ENCODE measurements at places on chromosomes 6 and 20.

DNA sequence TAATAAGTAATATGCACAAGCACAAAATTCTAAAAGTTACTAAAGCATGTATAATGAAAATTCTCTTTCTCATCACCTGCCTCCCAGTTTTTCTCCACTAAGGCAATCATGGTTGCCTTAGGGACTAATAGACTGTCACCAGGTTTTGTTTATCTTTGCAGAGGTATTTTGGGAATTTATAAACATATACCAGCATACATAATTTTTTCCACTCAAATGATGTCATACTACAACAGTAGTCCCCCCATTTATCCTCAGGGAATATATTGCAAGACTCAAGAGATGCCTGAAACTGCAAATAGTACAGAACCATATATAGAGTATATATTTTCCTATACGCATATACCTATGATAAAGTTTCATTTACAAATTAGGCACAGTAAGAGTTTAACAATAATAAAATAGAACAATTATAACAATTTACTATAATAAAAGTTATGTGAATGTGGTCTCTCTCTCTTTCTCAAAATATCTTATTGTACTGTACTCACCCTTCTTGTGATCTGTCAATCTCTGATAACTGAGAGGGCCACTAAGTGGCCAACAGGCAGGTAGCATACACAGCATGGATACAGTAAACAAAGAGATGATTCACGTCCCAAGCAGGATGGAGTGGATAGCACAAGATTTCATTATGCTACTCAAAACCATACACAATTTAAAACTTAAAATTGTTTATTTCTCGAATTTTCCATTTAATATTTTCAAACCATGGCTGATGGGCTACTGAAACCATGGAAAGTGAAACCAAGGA lies 19.7 kb downstream of the RBL1 start:
- DNase-seq: no peak

DNA sequence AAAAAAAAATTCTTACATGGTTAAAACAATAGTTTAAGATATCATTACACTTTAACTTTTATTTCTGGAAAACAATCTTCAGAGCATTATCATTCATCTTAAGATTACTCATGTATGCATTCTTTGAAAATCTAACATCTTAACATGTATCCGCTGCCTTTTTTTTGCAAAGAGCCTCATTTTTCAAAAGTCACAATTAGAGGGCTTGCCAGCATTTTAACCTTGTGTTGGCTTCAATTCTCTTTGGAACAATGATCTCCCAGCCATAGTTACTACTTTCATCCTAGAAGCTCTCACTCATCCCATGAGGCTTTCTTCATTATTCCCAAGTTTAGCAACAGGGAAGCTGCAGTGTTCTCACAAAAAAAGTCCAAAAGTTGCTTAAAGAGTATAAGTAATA lies 330.8 kb downstream of the BCKDHB start:
- DNase-seq: no peak

GRCh38 chr20:14375416-14375985 lies 38.1 kb upstream of the FLRT3 start:
- DNase-seq: no peak

DNA sequence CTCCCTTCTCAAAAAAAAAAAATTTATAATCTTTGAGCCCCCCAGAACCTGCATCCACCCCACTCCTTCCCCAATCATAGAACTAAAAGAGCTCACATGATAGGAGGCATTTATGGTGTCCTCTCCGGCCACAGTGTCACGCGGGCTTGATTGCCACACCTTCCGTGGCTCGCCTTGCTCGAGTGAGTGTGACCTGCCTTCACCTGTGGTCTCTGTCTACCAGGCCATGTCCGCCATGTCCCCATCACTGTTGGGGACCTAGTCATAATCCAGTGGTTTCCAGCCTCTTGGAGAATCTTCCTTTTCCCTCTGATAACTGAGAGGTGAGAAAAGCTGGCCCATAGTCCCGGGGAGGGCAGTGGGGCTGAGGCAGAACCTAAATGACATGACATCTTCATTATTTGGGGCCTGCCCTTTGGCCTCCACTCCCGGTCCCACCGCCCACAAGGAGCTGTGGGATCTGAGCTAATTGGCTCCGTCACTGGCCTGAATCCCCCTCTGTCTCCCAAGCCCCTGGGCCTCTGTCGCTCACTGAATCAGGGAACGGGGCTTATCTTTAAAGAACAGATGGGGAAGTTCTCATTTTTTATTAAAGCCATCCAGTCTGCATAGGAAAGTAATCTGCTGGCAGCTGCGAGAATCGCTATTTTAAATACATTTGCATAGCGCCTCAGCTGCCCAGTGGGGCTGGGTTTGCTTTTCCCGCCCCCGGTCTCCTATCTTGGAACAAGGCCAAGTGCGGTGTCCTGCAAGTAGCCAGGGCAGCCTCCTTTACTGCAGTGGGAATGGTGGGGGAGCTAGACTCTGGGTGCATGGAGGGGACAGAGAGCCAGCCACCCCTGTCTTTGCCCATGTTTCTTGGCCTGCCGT lies 197.6 kb upstream of the PMEPA1 start:
- no peak for DNase-seq

DNA sequence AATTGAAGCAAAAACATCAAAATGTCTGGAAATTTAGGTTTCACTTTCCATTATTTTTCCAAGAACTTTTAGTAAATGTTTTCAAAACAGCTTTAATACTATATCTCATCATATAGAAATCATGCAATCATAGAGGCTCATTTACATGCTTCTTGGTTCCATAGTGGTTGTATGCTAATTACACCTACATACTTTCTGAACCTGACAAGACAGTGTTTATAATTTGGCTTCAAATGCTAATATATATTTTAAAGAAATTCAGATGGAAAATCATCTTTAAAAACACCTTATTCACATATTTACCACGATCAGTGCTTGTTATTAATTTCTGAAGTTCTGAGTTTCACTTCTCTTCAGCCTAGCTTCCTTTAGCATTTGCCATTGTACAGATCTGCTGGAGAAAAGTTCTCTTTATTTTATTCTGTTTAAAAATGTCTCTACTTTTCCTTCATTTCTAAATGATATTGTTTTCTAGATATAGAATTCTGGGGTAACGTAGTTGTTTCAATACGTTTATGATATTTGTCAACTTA lies 89.9 kb downstream of the PLCB1 start:
- no peak for DNase-seq

DNA sequence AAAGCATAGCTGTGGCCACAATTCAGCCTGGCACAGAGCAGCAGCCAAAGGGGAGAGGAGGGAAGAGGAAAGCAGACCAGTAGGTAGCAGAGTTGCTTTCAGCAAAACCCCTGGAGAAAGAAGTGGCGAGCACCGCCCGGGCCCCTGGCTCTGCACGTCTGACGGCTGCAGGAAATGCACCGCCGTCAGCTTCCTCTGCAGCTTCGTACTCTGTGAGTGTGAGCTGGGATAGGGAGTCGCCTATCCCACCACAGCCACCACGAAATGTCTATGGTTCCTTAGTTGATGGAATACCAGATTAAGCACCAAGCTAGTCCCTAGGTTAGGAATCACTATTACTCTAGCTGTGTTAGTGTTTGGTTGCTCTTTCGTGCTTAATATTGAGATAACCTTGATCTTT lies 79.9 kb upstream of the NAA20 start:
- DNase-seq: peak; percentile 46

- no peak for DNase-seq
Observed at GRCh38 chr6:89581689-89582088, 56.9 kb downstream of the LYRM2 start.

DNA sequence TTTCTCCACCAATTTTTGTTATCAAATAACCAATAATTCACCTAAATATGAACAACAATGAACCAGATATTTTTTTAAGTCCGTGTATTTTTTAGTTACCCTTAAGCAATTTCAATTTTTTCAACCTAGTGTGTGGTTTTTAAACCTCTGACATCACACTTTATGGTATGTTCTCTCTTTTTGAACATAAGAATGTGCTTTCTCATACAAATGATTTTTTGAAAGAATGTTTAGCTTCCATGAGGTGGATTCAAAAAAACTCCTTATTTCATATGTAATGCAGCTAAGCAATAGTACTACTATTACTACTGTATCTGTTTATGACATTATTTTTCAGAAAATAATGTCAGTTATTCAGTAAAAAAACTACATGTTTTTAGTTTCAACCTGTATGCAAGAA lies 19.4 kb upstream of the MEI4 start:
- no peak for DNase-seq

- DNase-seq: peak; percentile 62
Observed at GRCh38 chr20:35743693-35744491, 1.8 kb upstream of the RBM39 start.

GRCh38 chr6:24397631-24398030 lies 5.1 kb upstream of the MRS2 start:
- DNase-seq: no peak

DNA sequence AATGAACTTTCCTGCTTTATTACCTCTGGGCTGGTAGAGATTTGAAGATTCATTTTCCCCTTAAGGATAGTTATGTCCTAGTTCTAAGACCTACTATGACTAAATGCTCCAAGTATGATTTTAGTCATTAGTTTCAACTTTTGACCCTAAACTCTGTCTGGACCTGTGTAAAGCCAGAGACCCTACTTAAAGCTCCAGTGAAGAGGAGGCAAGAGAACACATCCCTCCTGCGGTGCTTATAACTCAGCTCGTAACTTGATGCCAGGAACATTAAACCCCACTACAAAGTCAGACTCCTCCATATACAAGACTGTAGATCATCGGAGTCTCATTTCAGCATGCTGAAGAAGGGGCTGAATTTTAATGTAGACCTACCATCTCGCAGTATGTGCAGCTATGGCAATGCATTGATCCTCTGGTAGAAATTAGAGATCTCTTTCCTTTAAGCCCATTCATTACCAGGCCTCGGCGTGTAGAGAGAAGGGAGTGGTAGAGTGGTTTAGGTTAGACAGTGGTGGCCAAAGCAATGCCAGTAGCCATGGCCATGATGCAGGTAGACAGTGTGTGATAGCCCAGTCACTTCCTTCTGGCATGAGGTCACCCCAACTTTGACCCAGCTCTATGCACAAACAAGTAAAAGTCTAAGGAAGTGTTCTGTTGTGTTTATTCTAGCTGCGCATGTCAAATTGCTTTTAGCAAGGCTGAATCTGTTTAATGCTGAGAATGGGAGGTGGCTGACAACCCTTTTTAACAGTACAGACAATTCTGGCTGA lies 34.8 kb upstream of the MYB start:
- DNase-seq: peak; percentile 46

- no peak for DNase-seq
Observed at GRCh38 chr6:11766589-11767450, 11.8 kb downstream of the ADTRP start.

- DNase-seq: peak; percentile 80
Observed at GRCh38 chr20:59151820-59152219, 11.8 kb upstream of the ZNF831 start.

DNA sequence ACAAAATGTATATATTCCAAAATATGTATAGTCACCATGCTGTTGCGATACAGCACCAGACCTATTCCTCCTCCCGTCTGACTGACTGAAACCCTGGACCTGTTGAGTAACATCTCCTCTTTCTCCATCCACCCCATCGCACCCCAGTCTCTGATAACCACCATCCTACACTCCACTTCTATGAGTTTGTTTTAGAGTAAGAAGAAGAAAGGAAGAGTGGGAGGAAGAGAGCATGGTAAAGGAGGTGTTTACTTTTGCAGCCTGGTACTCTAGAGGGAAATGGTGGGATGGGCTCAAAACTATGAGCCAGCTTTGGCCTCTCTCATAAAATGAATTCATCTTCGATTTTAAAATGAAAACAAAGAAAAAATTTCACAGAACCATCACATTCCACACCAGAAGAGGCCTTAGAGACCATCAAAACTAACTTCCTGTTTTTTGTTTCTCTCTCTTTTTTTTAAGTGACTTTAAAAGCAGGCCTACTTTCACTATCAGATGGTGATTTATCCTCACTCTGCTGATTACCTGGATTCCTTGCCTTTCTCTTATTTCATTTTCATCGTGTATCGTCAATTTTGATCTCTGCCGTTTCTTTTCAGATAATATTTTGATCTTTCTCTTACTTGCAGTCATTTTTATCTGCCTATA lies 16.8 kb upstream of the FUCA2 start:
- DNase-seq: no peak

- DNase-seq: no peak
Observed at GRCh38 chr6:169213814-169214520, 39.7 kb downstream of the THBS2 start.

DNA sequence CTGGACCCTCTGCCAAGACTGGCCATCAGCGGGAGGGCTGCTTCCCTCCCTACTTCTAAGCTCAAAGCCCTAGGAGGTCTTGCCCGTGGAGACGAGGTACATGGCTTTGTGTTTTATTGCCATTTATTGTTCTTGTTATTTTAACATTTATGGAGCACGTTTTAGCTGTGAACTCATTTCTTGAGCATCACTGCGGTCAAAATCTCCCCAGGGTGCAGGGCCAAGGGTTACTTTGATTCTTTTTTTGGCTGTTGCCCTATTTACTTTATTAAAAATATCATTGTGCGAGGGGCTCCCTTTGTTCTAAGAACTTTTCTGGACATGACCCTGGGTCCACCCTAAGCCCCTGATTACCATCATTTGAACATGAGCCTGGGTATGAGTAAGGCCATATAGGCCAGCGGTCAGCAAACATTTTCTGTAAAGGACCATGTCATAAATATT lies 51.6 kb downstream of the EYA2 start:
- no peak for DNase-seq

DNA sequence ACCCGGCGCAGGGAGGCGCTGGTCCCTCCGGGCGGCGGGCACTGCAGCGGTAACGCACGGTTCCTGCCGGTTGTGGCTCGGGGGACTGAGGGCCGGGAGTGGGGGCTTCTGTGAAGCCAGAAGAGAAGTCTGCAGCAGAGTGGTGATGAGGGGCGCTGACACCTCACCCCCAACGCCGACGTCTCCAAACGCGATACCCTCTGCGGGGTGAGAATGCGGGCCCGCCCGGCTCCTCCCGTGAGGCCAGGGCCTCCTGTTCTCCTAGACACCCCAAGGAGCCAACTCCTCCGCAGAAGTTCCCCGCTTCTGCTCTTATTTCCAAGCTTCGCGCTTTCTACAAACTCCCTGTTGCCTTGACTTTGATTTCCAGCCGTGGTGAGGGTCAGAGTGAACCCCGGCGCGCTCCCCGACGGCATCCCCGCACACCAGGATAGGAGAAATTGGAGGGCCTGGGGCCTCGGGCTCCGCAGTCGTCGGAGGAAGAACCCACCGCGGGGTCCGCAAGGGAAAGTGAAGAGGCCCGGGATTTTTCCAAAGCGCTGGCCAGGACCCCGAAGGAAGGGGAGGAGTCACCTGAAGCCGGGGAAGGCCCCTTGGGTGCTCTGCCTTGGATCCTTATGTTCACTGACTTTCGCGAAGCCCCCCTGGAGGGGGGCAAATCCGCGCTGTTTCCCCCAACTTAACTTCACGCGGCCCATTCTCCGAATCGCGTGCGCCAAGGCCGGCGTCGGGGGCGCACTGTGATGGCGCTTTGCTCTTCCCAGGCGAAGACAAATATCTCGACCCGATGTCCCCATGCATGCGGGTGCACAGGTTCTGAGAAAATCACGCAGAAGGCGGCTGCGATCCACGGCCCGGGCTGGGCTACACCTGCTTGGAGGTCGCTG lies 3.1 kb upstream of the INSM1 start:
- no peak for DNase-seq

GRCh38 chr6:64146094-64146493 lies 510.5 kb downstream of the PHF3 start:
- DNase-seq: no peak

All from activated CD4-positive, alpha-beta T cell treated with anti-CD3 and anti-CD28 coated beads, Interleukin-10, Interleukin-2, amounts not matched to agents 100 ng/mL and 50 ng/mL, durations not matched to agents 16 hours and 8 hours (primary cell).